ENCODE measurements at places on chromosomes 6 and 20. TPM values are rescaled to one million over a fixed set of nuclear protein-coding genes. Genes with fewer than 3 reads are reported as not detected.

The NKAPL gene
- not detected for total RNA-seq

The CGA gene
- not detected for total RNA-seq

The SLC35A1 gene
- 7.9 TPM for total RNA-seq

The BMP6 gene
- 0.18 TPM for total RNA-seq

The ECT2L gene
- total RNA-seq = not detected

The FUT9 gene
- not detected for total RNA-seq

The CST1 gene
- total RNA-seq = not detected

The IFNGR1 gene
- 25.6 TPM for total RNA-seq

The PLA2G7 gene
- total RNA-seq = not detected

The C6orf132 gene
- total RNA-seq = 0.13 TPM

The POU5F1 gene
- not detected for total RNA-seq

The KCNK5 gene
- 25.9 TPM for total RNA-seq

The ASIP gene
- total RNA-seq = not detected

The POM121L2 gene
- not detected for total RNA-seq

The RPP21 gene
- total RNA-seq = 43.5 TPM

The BPIFB1 gene
- total RNA-seq = not detected

The PDYN gene
- not detected for total RNA-seq

The EPPIN gene
- not detected for total RNA-seq

The KCNK16 gene
- not detected for total RNA-seq

The RGS17 gene
- not detected for total RNA-seq

The GSTA1 gene
- not detected for total RNA-seq

The HINT3 gene
- total RNA-seq = 8.6 TPM

The KCNS1 gene
- 0.38 TPM for total RNA-seq

The ROS1 gene
- not detected for total RNA-seq

The SCRT2 gene
- not detected for total RNA-seq

The ULBP3 gene
- total RNA-seq = 0.77 TPM

The DEFB132 gene
- total RNA-seq = not detected

The FAM209A gene
- 1.1 TPM for total RNA-seq

The RRAGD gene
- total RNA-seq = 19.7 TPM

The VSX1 gene
- not detected for total RNA-seq

The PPP1R10 gene
- 59.0 TPM for total RNA-seq

The TCF15 gene
- total RNA-seq = 0.23 TPM

The GPX5 gene
- total RNA-seq = not detected

The RFX6 gene
- not detected for total RNA-seq

The EPB41L1 gene
- total RNA-seq = 1.0 TPM

The BTBD3 gene
- 4.9 TPM for total RNA-seq

The SMIM29 gene
- total RNA-seq = 16.4 TPM

The HAO1 gene
- not detected for total RNA-seq

The NOTCH4 gene
- total RNA-seq = 1.2 TPM

The EYA4 gene
- total RNA-seq = not detected

The CD24 gene
- 0.54 TPM for total RNA-seq

The BPIFB6 gene
- not detected for total RNA-seq

The TCP11 gene
- total RNA-seq = not detected

The RBBP9 gene
- 17.5 TPM for total RNA-seq

The TMEM14C gene
- 60.1 TPM for total RNA-seq

Measured in activated CD8-positive, alpha-beta T cell treated with anti-CD3 and anti-CD28 coated beads for 36 hours (primary cell).